ENCODE measurements at places on chromosomes 1 and 21. TPM values are rescaled to one million over a fixed set of nuclear protein-coding genes. Genes with fewer than 3 reads are reported as not detected.

NUP210L gene
- total RNA-seq, result 0.21 TPM

PIGK gene
- total RNA-seq, result 32.7 TPM

GBP7 gene
- total RNA-seq, result not detected

ZDHHC18 gene
- 8.2 TPM for total RNA-seq

TRPM2 gene
- 2.2 TPM for total RNA-seq

ARHGEF16 gene
- total RNA-seq, result 7.6 TPM

GJC2 gene
- total RNA-seq, result 5.5 TPM

LCE1C gene
- total RNA-seq, result not detected

NDUFS5 gene
- 314 TPM for total RNA-seq

PPCS gene
- total RNA-seq, result 25.5 TPM

APCS gene
- total RNA-seq, result not detected

GCLM gene
- 11.1 TPM for total RNA-seq

GRCh38 chr1:203056516-203056915, 29.3 kb downstream of the MYOG start:
- no peak for DNase-seq

DNA sequence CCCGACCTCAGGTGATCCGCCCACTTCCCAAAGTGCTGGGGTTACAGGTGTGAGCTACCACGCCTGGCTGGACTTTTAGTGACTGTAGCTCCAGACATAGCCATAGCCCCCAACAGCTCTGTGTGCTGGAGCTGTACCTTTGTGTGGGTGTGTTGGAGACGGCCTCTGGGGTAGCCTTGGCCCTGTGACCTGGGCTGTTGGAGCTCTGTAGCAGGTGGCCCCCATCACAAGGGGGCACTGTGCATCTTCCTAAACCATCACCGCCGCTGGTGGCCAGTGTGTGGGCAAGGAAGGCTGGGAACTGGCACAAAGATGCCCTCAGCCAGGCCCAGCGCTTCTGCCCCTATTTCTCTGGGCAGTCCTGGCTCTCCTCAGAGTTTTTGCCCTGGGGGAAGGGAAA, 38.4 kb upstream of the FOXO6 start:
- DNase-seq, result no peak

- no peak for DNase-seq
Measured at GRCh38 chr1:3780901-3781300, 8.4 kb downstream of the SMIM1 start.

GRCh38 chr1:110495926-110496600, 22.9 kb downstream of the KCNA10 start:
- DNase-seq, result peak; percentile 91

DNA sequence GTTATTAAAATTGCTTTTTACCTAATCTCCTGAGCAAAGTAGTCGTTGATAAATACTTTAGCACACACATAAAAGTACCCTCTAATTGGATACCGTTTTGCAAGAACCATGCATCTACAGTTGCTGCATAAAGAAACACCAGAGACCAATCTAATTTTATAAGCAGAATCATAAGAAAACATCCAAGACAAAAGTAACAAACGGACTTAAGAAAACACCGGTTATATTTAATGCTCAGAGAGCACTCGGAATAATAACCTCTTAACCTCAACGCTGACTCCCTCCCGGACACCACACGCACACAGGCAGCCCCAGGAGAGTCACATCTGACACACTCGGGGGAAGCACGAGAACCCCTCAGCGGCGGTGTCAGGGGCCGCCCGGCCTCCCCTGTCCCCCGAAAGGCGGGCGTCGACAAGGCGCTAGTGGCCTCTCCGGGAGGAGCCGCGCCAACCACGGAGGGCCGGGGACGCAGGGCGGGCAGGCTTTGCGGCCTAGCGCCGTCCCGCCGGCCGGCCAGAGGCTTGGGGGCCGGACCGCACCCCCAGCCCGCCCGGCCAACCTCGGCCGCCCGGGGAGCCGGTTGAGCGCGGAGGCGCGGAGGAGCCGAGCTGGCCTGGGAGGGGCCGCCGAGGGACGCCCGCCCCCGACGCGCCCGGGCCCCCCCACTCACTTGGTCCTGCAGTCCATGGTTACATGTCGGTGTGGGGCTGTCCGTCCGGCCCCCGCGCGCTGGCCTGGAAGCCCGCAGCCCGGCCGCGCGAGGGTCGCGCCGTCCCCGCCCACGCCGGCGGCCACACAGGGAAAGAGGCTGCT, 606 bp downstream of the DENND1B start:
- DNase-seq, result peak; percentile 62

DNA sequence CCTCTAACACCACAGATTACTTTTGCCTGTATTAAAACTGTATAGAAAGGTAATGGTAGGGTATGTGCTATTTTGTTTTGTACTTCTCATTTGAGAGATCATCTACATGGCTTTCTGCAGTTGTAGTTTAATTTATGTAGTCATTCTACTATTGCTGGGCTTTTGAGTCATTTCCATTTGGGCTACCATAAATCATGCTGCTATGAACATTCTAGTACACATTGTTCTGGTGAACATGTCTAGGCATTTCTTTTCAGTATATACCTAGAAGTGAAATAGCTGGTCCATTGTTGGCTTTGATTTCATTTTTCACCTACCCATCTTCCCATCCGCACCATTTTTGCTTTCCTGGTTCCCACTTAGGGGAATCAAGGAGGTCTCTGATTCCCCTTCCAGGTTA, 18.7 kb downstream of the EDN2 start:
- no peak for DNase-seq

DNA sequence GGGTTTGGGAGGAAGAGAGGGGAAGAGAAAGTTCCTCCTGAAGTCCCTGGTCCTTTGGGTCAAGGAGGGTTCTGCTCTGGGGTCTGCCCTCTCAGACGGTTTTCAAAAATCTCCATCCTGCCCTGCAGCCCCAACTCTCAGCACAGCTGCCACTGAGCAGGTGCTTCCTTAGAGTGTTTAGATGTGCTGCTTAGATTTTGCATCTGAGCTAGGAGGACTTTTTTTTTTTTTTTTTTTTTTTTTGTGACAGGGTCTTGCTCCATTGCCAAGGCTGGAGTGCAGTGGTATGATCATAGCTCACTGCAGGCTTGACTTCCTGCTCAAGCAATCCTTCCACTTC, 324.9 kb upstream of the POU3F1 start:
- DNase-seq, result no peak

- DNase-seq, result no peak
Measured at GRCh38 chr1:40944841-40945430, 34.6 kb upstream of the CTPS1 start.

DNA sequence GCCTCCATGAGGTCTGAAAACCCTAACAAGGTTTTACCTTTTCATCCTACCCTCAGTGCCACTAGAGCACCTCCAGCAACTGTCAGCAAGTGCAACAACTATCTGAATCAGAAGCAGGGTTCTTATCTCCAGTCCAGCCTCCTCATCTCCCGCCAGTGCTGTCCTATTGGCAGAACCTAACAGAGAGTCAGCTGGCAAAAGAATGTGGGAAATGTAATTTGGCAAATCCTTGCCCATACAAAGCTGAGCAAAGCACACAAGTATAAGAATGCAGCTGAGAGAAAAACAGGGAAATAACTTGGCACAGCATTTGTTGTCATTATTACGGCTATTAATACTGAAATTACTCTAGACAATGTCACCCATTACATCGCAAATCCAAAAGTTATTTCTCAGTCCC, 124.2 kb downstream of the ATP6V1G3 start:
- DNase-seq, result peak; percentile 35

GRCh38 chr1:8563944-8564537, 246.1 kb downstream of the SLC45A1 start:
- DNase-seq, result no peak

DNA sequence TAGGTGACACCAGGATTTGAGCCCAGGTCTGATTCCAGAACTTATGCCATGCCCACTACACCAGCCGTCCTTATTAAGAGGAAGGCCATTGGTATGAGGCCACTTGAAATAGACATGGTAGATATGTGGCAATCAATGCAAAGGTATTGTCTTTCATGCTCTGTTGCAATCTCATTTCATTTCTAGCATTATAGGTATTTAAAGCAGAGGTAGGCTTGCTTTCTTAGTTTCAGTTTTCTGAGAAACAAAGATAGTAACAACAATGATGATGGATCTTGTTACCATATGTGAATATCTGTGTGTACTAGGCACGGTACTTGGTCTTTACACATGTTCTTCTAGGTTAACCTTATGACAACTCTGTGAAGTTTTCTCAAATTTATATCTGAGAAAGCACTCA, 113.1 kb downstream of the FGGY start:
- DNase-seq, result no peak

DNA sequence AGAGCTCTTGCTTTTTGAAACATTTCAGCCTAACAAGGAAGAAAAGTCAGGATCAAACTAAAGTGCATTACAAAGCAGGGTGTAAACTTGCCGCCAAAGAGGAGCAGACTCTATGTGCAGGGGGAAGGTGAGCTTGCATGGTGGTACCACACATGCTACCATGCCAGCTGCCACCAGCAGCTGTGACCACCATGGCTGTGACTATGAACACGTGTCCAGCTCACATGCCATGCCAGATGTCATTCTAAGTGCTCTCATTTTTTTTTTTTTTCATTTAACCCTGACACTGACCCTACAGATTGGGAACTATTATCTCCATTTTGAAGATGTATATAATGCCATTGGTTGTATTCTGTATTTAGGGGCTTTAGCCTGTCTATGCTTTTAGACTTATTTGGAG, 79.0 kb downstream of the PCP4 start:
- peak; percentile 51 for DNase-seq

GRCh38 chr1:116306102-116306501, 66.9 kb upstream of the ATP1A1 start:
- DNase-seq, result no peak

- peak; percentile 99 for DNase-seq
Measured at GRCh38 chr1:19882111-19883071, at the start of gene OTUD3. Gene OTUD3 (plus strand): TSS chr1:19882395. CDS start chr1:19882514, 119 bp downstream.

DNA sequence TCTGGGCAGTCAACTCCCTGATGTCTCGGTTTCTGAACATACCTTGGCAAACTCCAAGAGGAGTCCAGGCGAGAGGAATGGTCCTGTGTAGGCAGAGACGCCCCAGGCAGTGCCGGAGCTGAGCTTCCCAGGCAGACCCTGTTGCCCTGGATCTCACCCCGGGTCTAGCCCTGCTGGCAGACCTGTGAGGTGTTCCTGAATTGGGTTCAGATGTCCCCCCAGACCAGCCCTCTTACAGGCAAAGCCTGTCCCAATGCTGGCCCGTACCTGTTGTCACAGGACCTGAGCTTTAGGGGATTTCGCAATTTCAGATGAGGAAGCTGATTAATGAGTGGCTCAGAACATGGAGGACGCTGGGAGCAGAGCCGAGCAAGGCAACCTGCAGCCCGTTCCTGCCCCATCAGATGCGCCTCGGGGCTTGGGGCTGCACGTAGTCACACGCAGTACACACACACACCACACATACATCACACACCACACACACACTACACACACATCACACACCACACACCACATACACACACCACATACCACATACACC, 38.5 kb upstream of the PDE9A start:
- DNase-seq, result peak; percentile 26

DNA sequence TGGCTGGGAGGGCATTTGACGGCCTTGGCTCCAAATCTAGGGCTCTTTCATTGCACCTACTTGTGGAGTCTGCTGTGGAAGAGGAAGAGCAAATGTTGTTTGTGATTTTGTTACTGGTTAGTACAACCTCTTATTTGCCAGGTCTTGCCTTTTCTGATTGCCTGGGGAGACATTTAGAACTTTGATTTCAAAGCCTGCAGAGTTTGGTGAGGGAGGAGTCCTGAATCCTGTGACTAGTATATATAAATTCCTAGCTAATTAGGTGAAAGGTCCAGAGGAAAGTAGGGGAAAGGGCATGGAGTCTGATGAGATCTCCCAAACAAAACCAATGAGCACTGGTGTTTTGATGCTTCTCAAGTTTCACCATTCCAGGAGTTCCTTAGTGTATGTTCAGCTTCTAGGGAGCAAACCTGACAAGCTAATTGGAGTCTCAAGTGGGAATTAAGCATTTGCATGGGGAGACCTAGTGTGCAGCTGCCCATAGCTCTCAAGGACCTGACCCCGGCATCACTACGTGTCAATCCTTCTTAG, 5.1 kb upstream of the HMGCS2 start:
- peak; percentile 58 for DNase-seq

DNA sequence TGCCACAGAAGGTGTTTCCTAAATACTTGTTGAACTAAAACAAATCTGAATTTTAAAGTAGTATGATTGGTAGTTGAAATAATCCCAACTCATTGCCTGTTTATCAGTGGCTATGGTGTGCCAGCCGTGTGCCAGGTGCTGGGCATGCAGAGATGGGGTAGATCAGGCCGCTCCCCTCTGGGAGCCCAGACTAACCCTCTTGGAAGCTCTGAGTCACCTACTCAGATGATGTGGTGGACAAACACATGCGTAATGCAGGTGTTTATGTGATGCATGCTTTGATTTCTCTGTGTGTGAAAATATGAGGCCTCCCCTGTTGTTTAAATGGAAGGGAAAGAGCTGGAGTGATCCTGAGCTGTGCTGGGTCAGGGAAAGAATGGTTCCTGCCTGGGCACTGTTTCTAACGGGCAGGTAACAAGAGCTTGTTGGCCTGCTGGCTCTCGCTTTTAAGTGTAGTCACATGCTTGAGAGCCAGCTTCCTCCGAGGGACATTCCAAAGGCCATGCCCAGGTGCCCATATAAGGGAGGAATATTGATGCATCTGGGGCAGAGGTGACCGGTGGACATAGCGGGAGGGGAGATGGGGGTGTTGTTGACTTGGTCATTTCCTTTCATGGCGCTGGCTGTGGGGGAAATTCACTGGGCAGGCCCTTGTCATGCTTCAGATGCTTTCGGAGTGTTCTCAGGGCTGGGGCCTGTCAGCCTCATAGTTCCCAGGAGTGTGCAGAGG, 10.2 kb downstream of the MFN2 start:
- DNase-seq, result no peak

- DNase-seq, result no peak
Measured at GRCh38 chr1:11298390-11299224, 25.6 kb downstream of the UBIAD1 start.

DNA sequence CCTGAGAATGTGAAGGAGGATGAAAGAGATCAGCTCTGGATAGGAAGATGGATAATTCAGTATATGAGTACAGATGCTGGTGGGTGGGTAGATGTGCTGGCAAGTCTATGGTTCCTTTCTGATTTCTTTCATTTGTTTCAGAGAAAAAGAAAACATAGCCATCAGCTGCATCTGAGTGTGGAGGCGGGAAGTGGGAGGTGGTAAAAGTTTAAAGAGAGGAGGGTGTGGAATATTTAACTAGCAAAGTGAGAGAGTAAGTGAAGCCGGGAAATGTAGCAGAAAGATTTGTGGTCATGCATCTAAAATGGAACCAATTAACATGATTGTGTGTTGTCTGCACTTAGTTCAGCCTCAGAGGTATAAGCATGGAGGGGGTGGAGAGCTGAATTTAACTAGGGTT, 16.4 kb downstream of the RPE65 start:
- DNase-seq, result no peak

DNA sequence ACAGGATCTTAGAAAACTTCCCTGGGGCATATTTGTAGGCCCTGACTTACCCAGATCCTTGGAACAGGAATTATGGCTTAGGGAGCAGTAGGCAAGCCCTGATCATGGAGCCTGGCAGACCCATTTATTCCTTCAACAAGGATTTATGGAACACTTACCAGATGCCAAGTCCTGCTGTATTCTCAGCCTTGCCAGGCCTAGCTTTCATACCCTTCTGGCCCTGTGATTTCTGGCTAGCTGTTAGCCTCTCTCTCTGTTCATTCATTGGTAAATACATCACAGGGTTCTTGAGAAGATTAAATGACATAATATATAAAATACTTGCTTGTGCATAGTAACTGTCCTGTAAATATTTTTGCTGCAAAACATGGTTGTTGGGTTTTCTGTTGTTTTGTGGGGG, 32.4 kb upstream of the SRP9 start:
- peak; percentile 82 for DNase-seq

- DNase-seq, result no peak
Measured at GRCh38 chr1:100717218-100717617, 2.3 kb upstream of the VCAM1 start.
